Thymus (tissue), 14 donors: ENCODE measurements at places on chromosomes 7 and 10.

- H3K36me3 ChIP-seq, result no peaks in the 10 kb centered on the region
- no peaks in the 10 kb centered on the region for H3K27me3 ChIP-seq
- DNase-seq, result peak; percentile 34
- H3K4me1 ChIP-seq, result peaks cover 5% of the 10 kb centered on the region
Measured at GRCh38 chr10:110993024-110993693, 73.8 kb downstream of the SHOC2 start.

GRCh38 chr7:16034353-16034752 lies 347.9 kb upstream of the MEOX2 start:
- H3K36me3 ChIP-seq, result no peaks in the 10 kb centered on the region
- H3K4me1 ChIP-seq, result no peaks in the 10 kb centered on the region
- no peaks in the 10 kb centered on the region for H3K27me3 ChIP-seq
- no peak for DNase-seq
- no peak overlapping the region for H3K4me3 ChIP-seq

GRCh38 chr10:75708060-75708459 lies 276.6 kb downstream of the LRMDA start:
- no peaks in the 10 kb centered on the region for H3K4me1 ChIP-seq
- H3K4me3 ChIP-seq, result no peak overlapping the region
- no peak overlapping the region for H3K27ac ChIP-seq
- no peak for DNase-seq
- no peaks in the 10 kb centered on the region for H3K27me3 ChIP-seq

GRCh38 chr7:112501801-112502503 lies 21.2 kb downstream of the LSMEM1 start:
- DNase-seq, result no peak
- H3K27ac ChIP-seq, result no peak overlapping the region
- H3K36me3 ChIP-seq, result no peaks in the 10 kb centered on the region
- H3K4me1 ChIP-seq, result no peaks in the 10 kb centered on the region
- H3K27me3 ChIP-seq, result no peaks in the 10 kb centered on the region

DNA sequence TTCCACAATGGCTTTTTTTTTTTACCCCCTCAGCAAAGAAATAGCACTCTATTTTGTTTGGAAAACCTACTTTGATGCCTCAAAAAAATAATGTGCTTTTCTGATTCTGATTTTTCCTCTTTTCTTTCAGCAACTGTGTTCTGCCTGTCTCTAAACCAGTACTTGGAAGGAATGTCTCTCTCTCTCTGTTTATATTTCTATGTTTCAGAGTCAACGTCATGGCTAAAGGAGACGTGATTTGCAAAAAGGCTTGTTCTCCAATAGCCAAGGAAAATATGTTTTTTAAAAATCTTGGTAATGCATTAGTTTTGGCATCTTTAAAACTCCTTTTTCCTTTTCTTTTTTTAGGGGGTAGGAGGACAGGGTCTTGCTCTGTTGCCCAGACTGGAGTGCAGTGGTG lies 56.0 kb upstream of the SDK1 start:
- no peak for DNase-seq
- H3K27me3 ChIP-seq, result no peaks in the 10 kb centered on the region
- H3K36me3 ChIP-seq, result no peaks in the 10 kb centered on the region
- H3K4me1 ChIP-seq, result no peaks in the 10 kb centered on the region
- H3K27ac ChIP-seq, result no peak overlapping the region
- no peak overlapping the region for H3K4me3 ChIP-seq
